Suprapubic skin (tissue), 4 donors: ENCODE measurements at places on chromosomes 6 and 20. TPM values are rescaled to one million over a fixed set of nuclear protein-coding genes. Genes with fewer than 3 reads are reported as not detected.

- peaks cover 39% of the 10 kb centered on the region for H3K4me1 ChIP-seq
- no peaks in the 10 kb centered on the region for H3K27me3 ChIP-seq
- peak overlapping the region; percentile 60 for H3K4me3 ChIP-seq
- no peaks in the 10 kb centered on the region for H3K36me3 ChIP-seq
- DNase-seq: no peak
These were observed 723 bp downstream of the MANEA start for GRCh38 chr6:95578106-95578410.

DNA sequence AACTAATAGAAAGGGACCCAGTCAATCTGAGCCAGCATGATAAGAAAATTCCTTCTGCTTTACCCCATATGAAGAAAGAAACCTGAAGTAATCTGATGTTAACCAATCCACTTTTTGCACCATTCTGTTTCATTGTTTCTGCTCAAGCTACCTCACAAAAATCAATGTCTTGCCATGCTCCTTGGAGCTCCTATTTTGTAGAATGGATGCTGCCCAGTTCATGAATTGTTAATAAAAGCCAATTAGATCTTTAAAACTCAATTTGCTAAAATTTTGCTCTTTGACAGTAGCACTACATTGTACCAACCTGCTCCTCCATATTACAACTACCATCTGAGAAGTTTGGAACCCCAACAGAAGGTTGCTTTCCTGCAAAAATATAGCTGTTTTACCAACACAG lies 116.2 kb upstream of the GPR6 start:
- DNase-seq: no peak
- H3K4me1 ChIP-seq: peaks cover 4% of the 10 kb centered on the region
- H3K27me3 ChIP-seq: no peaks in the 10 kb centered on the region
- H3K4me3 ChIP-seq: no peak overlapping the region
- H3K36me3 ChIP-seq: no peaks in the 10 kb centered on the region
- no peak overlapping the region for H3K27ac ChIP-seq

DNA sequence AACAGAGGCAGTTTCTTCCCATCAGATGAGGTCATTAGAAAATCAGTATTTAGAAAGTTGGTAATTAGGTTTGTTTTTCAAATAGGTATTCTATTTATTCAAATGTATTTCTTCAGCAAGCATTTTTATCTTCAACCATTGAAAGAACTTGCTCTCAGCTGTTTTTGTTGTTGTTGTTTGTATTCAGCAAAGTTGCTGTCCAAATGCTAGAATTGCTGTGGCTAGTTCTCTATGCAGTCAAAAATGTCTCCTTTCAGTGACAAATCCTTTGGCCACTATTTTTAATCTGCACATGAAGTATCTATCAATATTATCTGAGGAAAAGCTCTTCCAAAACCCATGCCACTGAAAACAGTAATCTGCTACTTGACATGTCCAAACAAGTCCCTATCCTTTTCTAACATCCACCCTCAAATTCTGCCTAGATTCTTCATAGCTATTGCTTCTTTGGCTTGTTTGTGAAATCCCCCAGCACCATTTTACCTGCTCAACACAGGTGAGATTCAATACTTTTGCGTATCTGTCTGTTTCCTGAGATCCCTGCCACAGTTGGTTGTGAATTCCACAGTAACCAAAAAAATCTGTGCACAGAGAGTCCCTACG lies 1005.4 kb downstream of the GRIK2 start:
- H3K27ac ChIP-seq: no peak overlapping the region
- no peak for DNase-seq
- H3K36me3 ChIP-seq: no peaks in the 10 kb centered on the region
- no peaks in the 10 kb centered on the region for H3K27me3 ChIP-seq

- DNase-seq: no peak
- no peaks in the 10 kb centered on the region for H3K4me1 ChIP-seq
- no peak overlapping the region for H3K4me3 ChIP-seq
- no peaks in the 10 kb centered on the region for H3K36me3 ChIP-seq
These were observed 164.5 kb upstream of the CST7 start for GRCh38 chr20:24784607-24785006.

DNA sequence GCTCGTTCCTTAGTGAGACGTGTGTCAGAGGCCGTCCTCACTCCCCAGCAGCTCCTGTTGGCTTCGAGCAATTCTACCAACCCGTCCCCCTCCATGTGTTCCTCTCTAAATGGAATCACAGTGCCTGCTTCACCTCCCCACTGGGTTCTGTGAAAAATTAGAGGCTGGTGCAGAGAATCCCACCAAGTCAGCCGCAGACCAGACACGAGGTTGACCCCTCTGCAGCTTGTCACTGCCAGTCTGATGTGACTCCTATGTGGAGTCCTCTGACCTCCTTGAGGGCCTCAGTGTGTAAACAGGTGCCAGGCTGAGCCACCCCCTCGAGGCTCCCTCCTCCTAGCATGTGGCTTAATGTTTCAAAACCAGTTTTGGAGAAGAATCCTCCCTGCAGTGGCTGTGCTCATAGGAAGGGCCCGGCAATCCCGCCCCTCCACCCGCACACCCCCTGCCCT lies 12.6 kb upstream of the IRF4 start:
- peaks cover 51% of the 10 kb centered on the region for H3K27me3 ChIP-seq
- H3K4me1 ChIP-seq: no peaks in the 10 kb centered on the region
- H3K36me3 ChIP-seq: no peaks in the 10 kb centered on the region

DNA sequence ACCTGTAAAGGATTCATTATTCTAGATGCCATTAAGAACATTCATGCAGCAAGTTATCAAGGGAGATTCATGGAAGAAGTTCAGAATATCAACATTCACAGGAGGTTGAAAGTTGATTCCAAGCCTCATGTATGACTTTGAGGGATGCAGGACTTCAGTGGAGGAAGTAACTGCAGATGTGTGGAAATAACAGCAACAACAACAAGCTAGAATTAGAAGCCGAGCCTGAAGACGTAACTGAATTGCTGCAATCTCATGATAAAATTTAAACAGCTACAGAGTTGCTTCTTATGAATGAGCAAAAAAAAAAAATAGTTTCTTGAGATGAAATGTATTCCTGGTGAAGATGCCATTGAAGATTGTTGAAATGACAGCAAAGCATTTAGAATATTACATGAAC lies 73.3 kb upstream of the NXT1 start:
- no peak overlapping the region for H3K27ac ChIP-seq
- H3K27me3 ChIP-seq: no peaks in the 10 kb centered on the region
- no peaks in the 10 kb centered on the region for H3K36me3 ChIP-seq
- no peaks in the 10 kb centered on the region for H3K4me1 ChIP-seq
- no peak overlapping the region for H3K4me3 ChIP-seq

DNA sequence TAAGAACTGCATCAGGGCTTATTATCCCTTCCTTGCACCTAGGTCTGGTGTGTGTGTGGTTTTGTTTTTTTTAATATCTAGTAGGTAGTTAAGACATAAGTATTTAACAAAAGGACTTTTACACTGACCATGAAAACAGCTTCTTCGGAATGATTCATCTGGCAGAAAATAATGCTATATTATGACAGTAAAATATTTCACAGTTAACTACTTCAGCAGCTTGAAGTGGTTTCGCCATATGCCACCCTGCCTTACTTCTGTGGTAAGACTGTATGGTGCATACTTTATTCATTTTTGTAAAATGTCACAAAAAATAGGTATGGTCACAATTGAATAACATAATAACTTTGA lies 858 bp upstream of the PTPRK start:
- peaks cover 21% of the 10 kb centered on the region for H3K4me1 ChIP-seq
- H3K4me3 ChIP-seq: peak overlapping the region; percentile 85
- H3K36me3 ChIP-seq: no peaks in the 10 kb centered on the region
- peak overlapping the region; percentile 94 for H3K27ac ChIP-seq
- H3K27me3 ChIP-seq: no peaks in the 10 kb centered on the region
- DNase-seq: no peak

GRCh38 chr6:157768304-157768703 lies 54.7 kb upstream of the SNX9 start:
- H3K36me3 ChIP-seq: no peaks in the 10 kb centered on the region
- no peak for DNase-seq
- H3K27ac ChIP-seq: peak overlapping the region; percentile 18
- H3K4me3 ChIP-seq: no peak overlapping the region
- peaks cover under 1% of the 10 kb centered on the region for H3K27me3 ChIP-seq

- no peaks in the 10 kb centered on the region for H3K4me1 ChIP-seq
- no peak overlapping the region for H3K27ac ChIP-seq
- H3K27me3 ChIP-seq: no peaks in the 10 kb centered on the region
- H3K36me3 ChIP-seq: no peaks in the 10 kb centered on the region
- H3K4me3 ChIP-seq: no peak overlapping the region
These were observed 446.8 kb downstream of the TFAP2B start for GRCh38 chr6:51265426-51265825.

DNA sequence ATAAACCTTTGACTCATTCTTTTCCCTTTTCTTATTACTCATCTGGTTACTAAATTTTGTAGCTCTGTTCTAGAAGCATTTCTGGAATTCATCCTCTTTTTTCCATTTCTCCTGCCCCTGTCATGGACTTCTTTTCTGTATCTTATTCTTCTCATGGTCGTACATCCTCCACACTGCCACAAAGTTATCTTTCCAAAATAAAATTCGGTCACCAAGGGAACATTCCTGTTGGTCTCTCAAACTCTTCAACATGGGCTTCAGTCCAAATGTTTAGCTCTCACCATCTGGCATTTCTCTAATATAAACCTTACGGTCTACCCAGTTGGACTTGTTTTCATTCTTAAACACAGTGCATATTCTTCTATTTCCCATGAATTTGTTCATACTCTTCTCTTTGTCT lies 428.8 kb upstream of the ID4 start:
- no peaks in the 10 kb centered on the region for H3K27me3 ChIP-seq
- no peaks in the 10 kb centered on the region for H3K36me3 ChIP-seq
- no peak overlapping the region for H3K27ac ChIP-seq
- H3K4me1 ChIP-seq: no peaks in the 10 kb centered on the region
- no peak overlapping the region for H3K4me3 ChIP-seq
- no peak for DNase-seq

GRCh38 chr6:11700118-11700718 lies 78.4 kb downstream of the ADTRP start:
- no peaks in the 10 kb centered on the region for H3K27me3 ChIP-seq
- no peak overlapping the region for H3K27ac ChIP-seq
- no peaks in the 10 kb centered on the region for H3K36me3 ChIP-seq
- H3K4me3 ChIP-seq: no peak overlapping the region

DNA sequence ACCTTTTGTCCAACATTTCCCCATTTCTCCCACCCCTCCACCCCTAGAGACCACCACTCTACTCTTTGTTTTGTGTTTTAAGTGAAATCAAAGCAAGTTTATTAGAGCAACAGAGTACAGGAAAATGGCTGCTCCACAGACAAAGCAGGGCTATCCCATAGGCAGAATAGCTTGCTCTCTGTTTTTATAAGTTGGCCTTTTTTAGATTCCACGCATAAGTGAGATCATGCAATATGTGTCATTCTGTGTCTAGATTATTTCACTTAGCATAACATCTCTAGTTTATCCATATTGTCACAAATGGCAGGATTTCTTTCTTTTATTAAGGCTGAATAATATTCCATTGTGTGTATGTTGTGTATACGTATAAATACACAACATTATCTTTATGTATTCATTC lies 30.1 kb upstream of the SMLR1 start:
- H3K4me1 ChIP-seq: peaks cover 5% of the 10 kb centered on the region
- no peaks in the 10 kb centered on the region for H3K36me3 ChIP-seq
- no peak overlapping the region for H3K4me3 ChIP-seq
- H3K27ac ChIP-seq: no peak overlapping the region

DNA sequence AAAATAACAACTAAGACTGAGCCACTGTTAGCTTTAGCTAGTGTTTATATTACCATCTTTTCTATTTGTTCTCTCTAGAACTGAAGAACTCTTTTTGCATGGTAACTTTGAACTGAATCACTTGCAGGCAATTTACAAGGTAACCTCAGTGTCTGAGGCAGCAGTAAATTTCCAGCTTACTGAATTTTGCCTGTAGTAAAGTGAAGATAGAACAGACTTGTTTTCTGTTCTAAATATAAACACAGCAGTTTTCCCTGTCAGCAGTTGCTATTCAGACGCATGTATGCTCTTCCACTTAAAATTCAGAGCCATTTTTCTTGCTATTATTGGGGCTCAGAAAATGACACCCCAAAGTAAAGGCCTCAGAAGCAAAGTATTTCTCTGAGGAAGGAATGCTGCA lies 974.0 kb upstream of the GJE1 start:
- H3K27ac ChIP-seq: no peak overlapping the region
- no peak for DNase-seq
- H3K4me3 ChIP-seq: no peak overlapping the region
- no peaks in the 10 kb centered on the region for H3K4me1 ChIP-seq

GRCh38 chr6:167788563-167788903 lies 38.2 kb upstream of the AFDN start:
- H3K4me1 ChIP-seq: peaks cover 9% of the 10 kb centered on the region
- no peak overlapping the region for H3K4me3 ChIP-seq
- DNase-seq: no peak
- no peaks in the 10 kb centered on the region for H3K36me3 ChIP-seq

DNA sequence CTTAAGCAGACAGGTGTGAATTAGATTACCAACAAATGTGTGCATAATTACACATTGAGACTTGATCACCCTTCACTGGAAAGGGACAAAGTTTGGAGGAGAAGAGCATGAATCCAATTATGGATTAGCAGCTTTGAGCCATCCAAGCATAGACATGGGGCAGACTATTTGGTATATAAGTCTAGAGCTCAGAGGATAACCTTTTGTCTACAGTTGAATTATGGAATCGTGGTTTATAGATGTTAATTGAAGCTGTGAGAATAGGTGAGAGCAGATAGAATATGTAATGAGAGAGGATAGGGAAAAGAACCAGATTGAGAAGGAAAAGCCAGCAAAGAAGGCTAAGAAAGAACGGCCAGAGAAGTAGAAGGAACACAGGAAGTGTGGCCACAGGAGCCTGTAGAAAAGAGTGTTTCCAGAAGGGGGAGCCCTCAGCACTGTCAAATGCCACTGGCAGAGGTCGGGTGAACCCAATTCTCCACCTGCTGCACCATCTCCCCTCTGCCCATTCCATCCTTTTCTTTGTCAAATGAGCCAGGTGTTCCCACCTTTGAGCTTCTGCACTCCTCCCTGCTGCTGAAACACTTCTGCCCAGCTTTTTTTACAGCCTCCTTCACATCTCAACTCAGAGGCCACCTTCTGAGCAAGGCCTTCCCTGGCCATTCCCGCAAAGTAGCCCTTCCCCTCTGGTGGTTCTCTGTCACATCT lies 7.3 kb downstream of the DNTTIP1 start:
- H3K27ac ChIP-seq: no peak overlapping the region

GRCh38 chr6:29694637-29695036 lies 13.7 kb upstream of the ZFP57 start:
- no peak for DNase-seq
- H3K27me3 ChIP-seq: no peaks in the 10 kb centered on the region
- no peaks in the 10 kb centered on the region for H3K4me1 ChIP-seq

DNA sequence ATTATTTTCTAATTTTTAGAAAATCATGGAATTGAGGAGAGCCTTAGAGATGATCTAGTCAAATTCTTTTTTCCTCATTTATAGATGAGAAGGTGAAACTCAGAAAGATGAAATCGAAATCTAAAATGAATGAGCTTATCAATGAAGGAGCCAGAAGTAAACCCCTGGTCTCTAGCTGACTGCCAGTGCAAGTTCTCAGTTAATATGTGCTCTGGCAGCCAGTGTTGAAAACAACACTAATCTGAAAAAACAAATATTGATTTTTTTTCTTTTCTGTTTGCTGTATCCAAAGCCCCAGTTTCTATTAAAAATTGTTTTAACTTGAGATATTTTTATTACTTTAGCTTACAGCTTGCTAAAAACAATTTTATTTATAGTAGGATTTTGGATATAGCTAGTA lies 21.5 kb upstream of the PBOV1 start:
- no peaks in the 10 kb centered on the region for H3K27me3 ChIP-seq
- H3K4me1 ChIP-seq: no peaks in the 10 kb centered on the region
- no peak for DNase-seq
- no peak overlapping the region for H3K4me3 ChIP-seq
- H3K27ac ChIP-seq: no peak overlapping the region

ZBTB12 gene
- 1.1 TPM for total RNA-seq

TULP4 gene
- total RNA-seq: 131 TPM

PPIL1 gene
- 4.1 TPM for total RNA-seq

TEAD3 gene
- total RNA-seq: 54.3 TPM

PLEKHG1 gene
- total RNA-seq: 47.9 TPM

BPIFB4 gene
- total RNA-seq: not detected

SLC35D3 gene
- not detected for total RNA-seq

PLCG1 gene
- 188 TPM for total RNA-seq

IL17A gene
- not detected for total RNA-seq
